ENCODE measurements at places on chromosomes 2 and 18.

- DNase-seq = no peak
Measured at GRCh38 chr2:195706161-195706900, 49.3 kb downstream of the SLC39A10 start.

DNA sequence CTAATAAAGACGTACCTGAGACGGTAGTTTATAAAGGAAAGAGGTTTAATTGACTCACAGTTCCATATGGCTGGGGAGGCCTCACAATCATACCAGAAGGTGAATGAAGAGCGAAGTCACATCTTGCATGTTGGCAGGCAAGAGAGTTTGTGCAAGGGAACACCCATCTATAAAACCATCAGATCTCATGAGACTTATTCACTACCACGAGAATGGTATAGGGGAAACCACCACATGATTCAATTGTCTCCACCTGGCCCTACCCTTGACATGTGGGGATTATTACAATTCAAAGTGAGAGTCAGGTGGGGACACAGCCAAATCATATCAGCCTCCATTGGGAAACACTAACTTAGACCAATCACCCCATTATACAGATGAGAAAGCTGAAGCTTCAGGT is 81.4 kb downstream of the SKA1 start:
- DNase-seq = no peak

DNA sequence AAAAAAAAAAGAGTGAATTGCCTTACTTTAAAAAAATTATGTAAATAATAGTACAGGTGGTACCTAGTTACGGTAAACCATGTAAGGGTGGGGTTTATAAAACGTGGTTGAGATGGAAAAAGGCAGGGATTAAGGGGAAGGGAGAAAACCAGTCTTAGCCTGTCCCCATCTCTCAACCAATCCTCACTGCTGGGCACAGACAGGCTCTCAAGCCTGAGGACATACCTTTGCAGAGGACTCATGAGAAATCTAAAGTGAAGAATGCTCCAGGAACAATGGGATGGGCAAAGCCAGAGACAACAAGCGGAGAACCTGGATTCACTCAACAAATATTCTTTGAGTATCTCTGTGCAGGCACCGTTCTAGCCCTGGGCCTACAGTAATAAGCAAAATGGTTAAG is 3.4 kb upstream of the IGFBP2 start:
- DNase-seq = no peak

GRCh38 chr2:218839430-218839829 is 7.8 kb upstream of the PRKAG3 start:
- no peak for DNase-seq

GRCh38 chr2:16899958-16900357 is 234.3 kb upstream of the CYRIA start:
- no peak for DNase-seq

DNA sequence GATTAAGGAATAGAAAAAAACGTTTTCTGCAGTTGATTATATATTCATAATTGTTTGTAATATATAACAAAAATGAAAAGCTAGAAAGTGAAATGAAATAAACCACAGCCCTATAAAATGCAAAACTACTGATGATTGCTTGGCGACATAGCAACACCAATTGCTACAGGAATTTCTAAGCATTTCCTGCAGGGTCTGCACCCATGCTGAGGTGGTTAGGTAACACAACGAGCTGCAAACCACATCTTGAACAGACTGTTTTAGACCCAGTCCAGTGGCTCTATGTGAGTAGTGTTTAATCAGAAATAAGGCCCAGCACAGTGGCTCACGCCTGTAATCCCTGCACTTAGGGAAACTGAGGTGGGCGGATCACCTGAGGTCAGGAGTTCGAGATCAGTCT is 17.2 kb upstream of the UGT1A9 start:
- DNase-seq = no peak

DNA sequence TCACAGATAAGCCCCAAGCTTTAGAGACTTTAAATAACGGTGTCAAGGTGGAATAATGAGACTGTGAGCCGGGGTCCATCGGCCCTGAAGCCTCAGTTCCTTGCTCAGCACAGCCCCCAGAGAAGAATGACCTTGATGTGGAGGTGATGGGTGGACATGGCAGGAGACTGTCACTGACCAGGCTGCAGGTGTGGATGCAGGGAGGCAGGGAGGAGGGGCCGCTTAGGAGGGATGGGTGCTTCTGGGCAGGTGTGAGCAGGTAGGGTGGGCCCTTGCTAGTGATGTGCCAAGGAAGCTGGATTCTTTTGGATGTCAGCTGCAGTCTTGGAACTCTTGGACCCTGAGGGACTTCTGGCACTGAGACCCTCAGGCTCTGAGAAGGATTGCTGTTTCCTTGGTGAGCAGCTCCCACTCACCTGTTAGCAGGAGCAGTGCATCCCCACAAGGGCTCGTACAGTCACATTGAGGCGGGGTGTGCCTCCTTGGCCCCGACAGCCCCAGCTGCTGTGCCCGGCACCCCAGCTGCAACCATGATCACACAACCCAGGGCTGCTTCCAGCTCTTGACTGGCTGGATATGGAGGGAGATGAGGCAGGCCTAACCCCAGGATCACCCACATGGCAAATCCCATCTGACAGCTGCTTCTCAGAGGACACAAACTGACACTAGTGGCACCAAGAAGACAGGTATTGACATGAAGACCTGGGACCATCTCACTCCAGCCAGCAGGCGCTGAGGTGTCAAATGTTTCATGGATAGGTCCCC is 209.8 kb upstream of the HDAC4 start:
- no peak for DNase-seq

All from activated naive CD4-positive, alpha-beta T cell treated with anti-CD3 and anti-CD28 coated beads, Interleukin-2, amount 50 U/mL, for 16 hours (primary cell).